ENCODE measurements at places on chromosomes 1 and 21.

GRCh38 chr1:89878256-89878655 lies 57.4 kb downstream of the LRRC8D start:
- no peak for DNase-seq

- DNase-seq = no peak
Measured at GRCh38 chr1:102431253-102431652, 434.5 kb upstream of the OLFM3 start.

DNA sequence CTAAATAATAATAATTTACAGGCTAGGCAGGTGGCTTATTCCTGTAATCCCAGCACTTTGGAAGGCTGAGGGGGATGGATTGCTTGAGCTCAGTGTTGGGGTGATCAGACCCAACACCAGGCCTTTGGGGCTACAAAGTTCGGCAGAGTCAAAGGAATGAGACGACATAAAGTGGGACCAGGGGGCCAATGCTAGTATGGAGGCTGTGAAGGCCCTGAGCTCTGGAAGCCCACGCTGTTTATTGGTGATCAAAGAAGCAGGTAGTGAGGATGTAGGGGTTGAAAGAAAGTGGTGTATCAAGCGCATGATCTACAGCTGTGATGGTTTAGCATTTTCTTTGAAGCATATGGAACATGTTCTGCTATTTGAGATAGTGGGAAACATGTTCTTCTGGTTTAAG lies 5.6 kb downstream of the BTBD8 start:
- DNase-seq = no peak

- no peak for DNase-seq
Measured at GRCh38 chr1:35691571-35692220, 27.0 kb downstream of the C1orf216 start.
